ENCODE measurements at places on chromosomes 3 and 15. TPM values are rescaled to one million over a fixed set of nuclear protein-coding genes. Genes with fewer than 3 reads are reported as not detected.

The RBP2 gene
- not detected for total RNA-seq

The MESP2 gene
- total RNA-seq, result 0.13 TPM

The WNT7A gene
- total RNA-seq, result 7.9 TPM

The EXD1 gene
- total RNA-seq, result under 0.01 TPM

DNA sequence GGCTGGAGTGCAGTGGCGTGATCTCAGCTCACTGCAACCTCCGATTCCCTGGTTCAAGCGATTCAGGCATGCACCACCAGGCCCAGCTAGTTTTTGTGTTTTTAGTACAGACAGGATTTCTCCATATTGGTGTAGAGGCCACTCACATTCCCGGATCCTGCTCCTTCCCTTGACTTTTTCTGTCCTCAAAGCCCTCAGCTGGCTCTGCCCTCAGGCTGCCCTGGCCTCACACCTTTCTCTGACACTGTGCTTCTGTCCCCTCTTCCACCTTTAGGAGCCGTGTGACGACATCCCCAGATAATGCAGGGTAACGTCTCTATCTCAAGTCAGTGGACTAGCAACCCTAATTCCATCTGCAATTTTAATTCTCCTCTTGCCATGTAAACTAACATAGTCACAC is 8.6 kb upstream of the CYFIP1 start:
- DNase-seq, result no peak

DNA sequence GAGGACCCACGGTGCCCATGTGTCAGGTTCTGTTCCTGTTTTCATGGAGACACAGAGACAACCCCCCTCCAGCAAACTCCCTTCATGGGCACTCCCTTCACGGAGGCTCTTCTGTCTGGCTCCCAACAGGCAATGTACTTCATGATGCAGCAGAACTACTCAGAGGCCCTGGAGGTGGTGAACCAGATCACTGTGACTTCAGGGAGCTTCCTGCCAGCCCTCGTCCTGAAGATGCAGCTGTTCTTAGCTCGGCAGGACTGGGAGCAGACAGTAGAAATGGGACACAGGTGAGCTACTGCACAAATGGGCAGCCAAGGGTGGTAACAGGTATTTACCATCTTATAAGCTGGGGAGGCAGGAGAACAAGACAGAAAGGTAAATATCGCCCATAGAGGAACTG is 7.0 kb downstream of the TTC21A start:
- DNase-seq, result no peak

GRCh38 chr3:22933051-22933840 is 269.9 kb upstream of the UBE2E2 start:
- no peak for DNase-seq

GRCh38 chr15:77998592-77998991 is 78.9 kb downstream of the TBC1D2B start:
- DNase-seq, result no peak

DNA sequence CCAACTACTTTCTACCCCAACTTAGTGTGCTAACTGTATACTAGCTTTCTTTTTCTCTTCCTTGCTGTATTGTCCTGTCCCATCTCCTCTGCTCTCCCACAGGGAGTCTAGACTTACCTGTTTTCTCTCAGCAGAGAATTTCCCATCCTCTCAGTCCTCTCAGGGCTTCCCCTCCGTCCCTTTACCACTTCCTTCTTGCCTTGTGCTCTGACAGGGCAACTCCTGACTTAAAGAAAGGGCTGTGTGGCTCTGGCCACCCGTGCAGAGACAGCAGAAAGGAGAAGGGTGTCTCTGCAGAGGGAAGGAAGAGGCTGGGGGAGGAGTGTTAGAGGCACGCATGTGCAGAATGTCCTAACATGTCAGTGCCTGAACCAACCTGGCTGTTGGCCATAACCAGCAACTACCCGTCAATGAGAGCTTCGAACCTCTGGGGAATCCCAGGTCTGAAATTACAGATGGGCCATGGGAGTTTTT is at the start of gene GCSAM:
TSS of gene GCSAM (minus strand) at position 274 of the 474 bp plus-strand sequence. CDS start at position 146, 128 bp downstream.
- DNase-seq, result peak; percentile 92

GRCh38 chr15:66716656-66717020 is 14.6 kb downstream of the SMAD6 start:
- DNase-seq, result no peak

GRCh38 chr15:91413142-91413541 is 313.1 kb downstream of the SV2B start:
- no peak for DNase-seq

- DNase-seq, result no peak
These were observed 25.9 kb downstream of the MAP6D1 start for GRCh38 chr3:183799461-183799860.

All from bronchial epithelial cell (primary cell).